ENCODE measurements at places on chromosomes 3 and 15. TPM values are rescaled to one million over a fixed set of nuclear protein-coding genes. Genes with fewer than 3 reads are reported as not detected.

ST8SIA2 gene
- 0.53 TPM for total RNA-seq

CADPS gene
- total RNA-seq = not detected

SMCO1 gene
- total RNA-seq = not detected

TRIM71 gene
- not detected for total RNA-seq

All from A549 treated with GW870086 at 1 μM for 4 hours (cell line).